ENCODE measurements at places on chromosomes 12 and 14. TPM values are rescaled to one million over a fixed set of nuclear protein-coding genes. Genes with fewer than 3 reads are reported as not detected.

The PRPF39 gene
- 40.7 TPM for total RNA-seq

The GUCY2C gene
- not detected for total RNA-seq

The NGB gene
- total RNA-seq: not detected

The KCNMB4 gene
- total RNA-seq: 22.4 TPM

The KRT82 gene
- total RNA-seq: not detected

The RPGRIP1 gene
- total RNA-seq: not detected

The IL26 gene
- total RNA-seq: not detected

The CLEC4C gene
- not detected for total RNA-seq

The CLMN gene
- total RNA-seq: 1.3 TPM

GRCh38 chr12:108622921-108623514, 10.7 kb downstream of the SELPLG start:
- no peak overlapping the region for H3K27ac ChIP-seq
- H3K36me3 ChIP-seq: no peaks in the 10 kb centered on the region
- no peak overlapping the region for H3K4me3 ChIP-seq
- no peak for DNase-seq
- no peaks in the 10 kb centered on the region for H3K4me1 ChIP-seq

- H3K4me3 ChIP-seq: peak overlapping the region; percentile 61
- no peaks in the 10 kb centered on the region for H3K27me3 ChIP-seq
- peaks cover 31% of the 10 kb centered on the region for H3K4me1 ChIP-seq
- no peaks in the 10 kb centered on the region for H3K36me3 ChIP-seq
- H3K27ac ChIP-seq: peak overlapping the region; percentile 69
Observed at GRCh38 chr14:24399447-24399822, 632 bp downstream of the NYNRIN start.

DNA sequence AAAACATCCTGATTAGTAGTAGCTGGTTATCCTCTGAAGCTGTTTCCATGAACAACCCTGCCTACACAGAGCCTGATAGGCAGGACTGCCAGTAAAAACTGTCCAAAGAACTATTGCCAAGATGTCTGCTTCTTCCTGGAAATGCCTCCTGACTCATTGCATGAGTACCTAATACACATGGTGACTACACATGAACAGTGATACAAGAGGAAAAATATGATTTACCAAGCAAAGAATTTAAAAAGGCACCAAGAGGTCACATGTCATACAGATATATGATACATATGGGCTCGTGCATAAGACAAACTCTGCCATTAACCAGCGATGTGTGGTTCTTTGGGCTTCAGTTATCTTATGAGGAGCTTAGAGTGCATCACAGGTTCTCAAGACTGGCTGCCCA, 552.3 kb downstream of the SLC16A7 start:
- no peak overlapping the region for H3K4me3 ChIP-seq
- no peak for DNase-seq
- H3K36me3 ChIP-seq: no peaks in the 10 kb centered on the region
- no peaks in the 10 kb centered on the region for H3K4me1 ChIP-seq
- H3K27ac ChIP-seq: no peak overlapping the region
- H3K27me3 ChIP-seq: no peaks in the 10 kb centered on the region

DNA sequence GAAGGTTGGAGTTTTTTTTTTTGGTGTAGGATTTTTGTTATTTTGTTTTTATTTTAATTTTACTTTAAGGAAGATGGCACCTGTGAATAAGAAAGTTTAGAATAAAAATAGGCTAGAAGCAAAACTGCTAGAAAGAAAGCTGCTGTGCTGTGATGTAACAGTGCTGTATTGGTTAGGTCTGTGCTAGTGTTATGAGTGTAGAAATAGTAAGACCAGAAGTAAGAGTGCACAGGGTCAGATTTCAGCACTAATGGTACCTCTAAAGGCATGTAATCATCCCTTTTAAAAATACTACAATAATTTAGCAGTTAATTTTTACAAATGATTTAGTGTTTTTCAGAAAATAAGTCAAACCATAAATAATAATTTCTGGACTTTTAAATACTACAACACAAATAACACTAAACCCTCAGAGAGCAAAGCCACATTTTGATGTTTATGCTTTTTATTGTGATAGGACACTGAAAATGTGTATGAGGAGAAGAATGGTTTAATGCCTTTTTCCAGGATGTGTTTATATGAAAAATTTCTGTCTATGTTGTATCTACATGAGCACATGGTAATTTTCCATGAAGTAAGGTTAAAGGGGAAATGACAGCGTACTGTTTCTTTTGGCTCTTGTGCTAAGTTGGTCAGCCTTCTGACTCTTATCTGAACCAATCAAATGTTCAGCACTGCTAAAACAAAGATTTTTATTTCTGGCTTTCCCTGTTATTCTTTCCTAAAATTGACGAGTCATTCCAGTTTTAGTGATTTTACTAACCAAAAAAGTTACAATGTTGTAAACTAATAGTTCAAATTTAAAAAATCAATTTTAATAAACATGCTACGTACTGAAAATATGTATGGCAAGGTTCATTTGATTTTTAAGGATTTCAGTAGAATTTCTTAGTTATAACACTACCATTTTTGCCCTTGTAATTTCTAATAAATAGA, 96.1 kb downstream of the PPHLN1 start:
- H3K4me1 ChIP-seq: peaks cover 8% of the 10 kb centered on the region
- DNase-seq: peak; percentile 80
- H3K4me3 ChIP-seq: no peak overlapping the region
- H3K27ac ChIP-seq: no peak overlapping the region

DNA sequence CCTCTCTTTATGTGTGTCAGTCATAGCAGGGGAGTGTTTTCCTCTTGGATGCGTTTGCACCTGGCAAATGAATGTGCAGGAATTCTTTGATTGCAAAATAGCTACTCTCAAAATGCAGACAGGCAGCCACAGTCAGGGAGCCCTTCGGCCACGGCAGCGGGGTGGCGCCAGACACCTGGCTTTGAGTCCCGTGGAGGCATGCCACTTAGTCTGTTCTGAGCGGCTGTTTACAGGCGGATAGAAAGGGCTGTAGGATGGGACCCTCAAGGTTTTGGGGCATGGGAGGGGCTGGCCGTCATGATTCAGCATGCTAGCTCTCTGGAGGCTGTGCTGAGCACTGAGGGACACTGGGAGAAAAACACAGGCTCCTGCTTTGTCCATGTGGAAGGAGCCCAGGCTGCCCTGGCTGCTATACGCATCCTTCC, 117.1 kb downstream of the SLC25A47 start:
- no peak overlapping the region for H3K27ac ChIP-seq
- H3K4me1 ChIP-seq: peaks cover 6% of the 10 kb centered on the region
- H3K27me3 ChIP-seq: no peaks in the 10 kb centered on the region
- peak; percentile 70 for DNase-seq
- H3K36me3 ChIP-seq: no peaks in the 10 kb centered on the region

DNA sequence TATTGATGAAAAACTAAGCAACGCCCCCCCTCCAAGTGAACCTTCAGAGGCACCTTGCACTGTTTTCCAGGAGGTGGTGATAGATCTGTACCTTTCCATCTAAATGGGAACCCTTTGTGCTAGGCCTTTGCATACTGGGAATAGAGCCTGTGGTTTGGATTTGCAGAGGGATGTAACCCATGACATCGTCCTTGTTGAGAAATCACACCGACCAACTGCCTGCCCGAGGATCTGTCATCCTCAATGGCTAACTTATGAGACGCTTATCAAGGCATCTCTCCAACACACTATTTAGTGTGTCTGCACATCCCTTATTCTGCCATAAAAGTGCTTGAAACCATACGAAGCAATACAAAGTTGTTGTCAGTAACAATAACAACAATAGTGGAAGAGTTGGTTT, 22.9 kb downstream of the NTN4 start:
- H3K27ac ChIP-seq: no peak overlapping the region
- H3K4me1 ChIP-seq: no peaks in the 10 kb centered on the region
- H3K36me3 ChIP-seq: no peaks in the 10 kb centered on the region
- no peak for DNase-seq
- peaks cover 83% of the 10 kb centered on the region for H3K27me3 ChIP-seq

- H3K27ac ChIP-seq: no peak overlapping the region
- no peak overlapping the region for H3K4me3 ChIP-seq
- no peaks in the 10 kb centered on the region for H3K4me1 ChIP-seq
- no peaks in the 10 kb centered on the region for H3K27me3 ChIP-seq
- H3K36me3 ChIP-seq: no peaks in the 10 kb centered on the region
Observed at GRCh38 chr12:100706033-100706432, 88.5 kb upstream of the ANO4 start.

DNA sequence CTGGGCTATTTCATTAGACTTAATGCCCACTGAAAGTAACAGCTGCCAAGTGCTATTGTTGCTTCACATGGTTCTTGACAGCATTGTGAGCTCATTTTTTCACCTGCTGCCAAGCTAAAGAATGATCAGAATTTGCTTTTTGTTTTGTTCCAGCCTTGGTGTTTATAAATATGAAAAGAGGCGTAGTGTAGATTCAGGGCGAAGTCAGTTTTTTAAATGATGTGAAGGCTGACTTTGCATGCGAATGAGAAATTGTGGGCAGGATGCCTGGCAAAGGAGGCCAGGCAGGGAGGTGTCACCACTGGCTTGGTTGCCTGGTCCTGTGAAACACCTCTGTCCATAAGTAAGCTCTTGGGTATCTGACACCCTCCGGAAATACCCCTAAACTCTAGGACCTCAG, 93.3 kb upstream of the NAP1L1 start:
- no peaks in the 10 kb centered on the region for H3K27me3 ChIP-seq
- no peaks in the 10 kb centered on the region for H3K36me3 ChIP-seq
- no peaks in the 10 kb centered on the region for H3K4me1 ChIP-seq
- H3K27ac ChIP-seq: no peak overlapping the region

DNA sequence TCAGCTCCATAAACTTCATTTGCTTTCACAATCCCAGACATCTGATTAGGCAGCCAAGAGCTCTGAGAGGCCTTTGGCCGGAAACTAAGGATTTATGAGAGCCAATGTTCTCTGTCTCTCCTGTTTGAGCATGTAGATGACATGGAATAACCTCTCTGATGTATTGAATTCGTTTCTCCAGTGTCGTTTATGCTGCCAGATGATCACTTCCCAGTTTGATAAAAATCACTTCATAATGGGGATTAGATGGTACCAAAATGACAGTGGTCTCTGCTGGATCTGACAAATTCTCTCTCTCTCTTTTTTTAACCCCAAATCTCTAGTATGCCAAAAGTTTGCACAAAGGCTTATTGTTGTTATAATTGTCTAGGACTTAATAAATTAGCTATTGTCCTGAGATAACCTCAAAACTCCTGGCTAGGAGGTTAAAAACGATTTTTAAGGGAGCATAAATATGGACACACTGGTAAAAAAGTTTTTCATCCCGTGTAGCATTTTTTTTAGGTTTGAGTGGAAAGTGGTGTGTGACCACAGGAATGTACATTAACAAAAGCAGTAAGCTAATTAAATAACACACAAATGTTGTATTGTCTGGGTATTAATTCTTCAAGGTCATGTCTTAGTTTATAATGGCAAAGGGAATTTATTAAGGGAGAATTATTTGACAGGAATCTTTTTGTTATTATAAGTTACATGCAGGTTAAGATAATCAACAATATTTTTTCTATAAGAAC, 82.6 kb upstream of the USP44 start:
- H3K27me3 ChIP-seq: peaks cover 7% of the 10 kb centered on the region
- H3K36me3 ChIP-seq: no peaks in the 10 kb centered on the region
- H3K27ac ChIP-seq: no peak overlapping the region
- no peaks in the 10 kb centered on the region for H3K4me1 ChIP-seq
- DNase-seq: no peak

- peaks cover 8% of the 10 kb centered on the region for H3K27me3 ChIP-seq
- no peak overlapping the region for H3K27ac ChIP-seq
- H3K36me3 ChIP-seq: no peaks in the 10 kb centered on the region
- no peak overlapping the region for H3K4me3 ChIP-seq
Observed at GRCh38 chr14:100547633-100548294, 39.5 kb downstream of the BEGAIN start.

DNA sequence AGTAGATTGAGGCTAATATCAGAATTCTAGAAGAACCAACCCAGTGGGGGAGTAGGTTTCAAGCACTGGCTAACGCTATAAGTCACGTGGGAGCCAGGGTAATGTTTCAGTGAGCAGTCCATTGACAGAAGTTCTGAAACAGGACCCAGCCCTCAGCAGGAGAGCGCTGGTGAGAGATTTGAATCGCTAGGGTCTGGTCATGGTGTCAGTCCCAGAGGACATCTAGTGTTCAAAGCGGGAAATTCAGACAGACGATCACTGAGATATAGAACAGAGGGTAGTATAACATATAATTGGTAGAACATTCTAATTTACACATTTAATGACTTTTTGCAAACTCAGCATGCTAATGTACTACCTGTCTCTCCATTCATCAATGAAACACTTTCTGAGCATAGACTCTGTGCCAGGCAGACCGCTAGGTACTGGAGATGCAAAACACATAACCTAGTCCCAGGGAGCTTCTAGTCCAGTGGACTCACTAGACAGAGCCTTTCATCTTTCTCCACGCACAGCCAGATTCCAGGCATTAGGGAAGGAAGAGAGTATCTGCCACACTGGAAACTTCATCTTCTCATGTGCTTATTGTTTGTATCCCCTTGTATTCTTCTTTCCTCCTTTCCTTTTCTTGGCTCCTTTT, 35.4 kb upstream of the RNASE3 start:
- no peaks in the 10 kb centered on the region for H3K36me3 ChIP-seq
- H3K27me3 ChIP-seq: no peaks in the 10 kb centered on the region
- no peak overlapping the region for H3K4me3 ChIP-seq

- peaks cover 27% of the 10 kb centered on the region for H3K4me1 ChIP-seq
- H3K27me3 ChIP-seq: no peaks in the 10 kb centered on the region
- no peak overlapping the region for H3K27ac ChIP-seq
- H3K4me3 ChIP-seq: no peak overlapping the region
Observed at GRCh38 chr12:50016501-50017475, 8.5 kb downstream of the RACGAP1 start.

- H3K36me3 ChIP-seq: no peaks in the 10 kb centered on the region
- H3K4me3 ChIP-seq: peak overlapping the region; percentile 93
- H3K27me3 ChIP-seq: no peaks in the 10 kb centered on the region
- no peak overlapping the region for H3K27ac ChIP-seq
Observed at GRCh38 chr12:55717011-55718007, 1.5 kb downstream of the BLOC1S1 start.

All from cardiac muscle cell (in vitro differentiated cells and primary cell).